ENCODE measurements at places on chromosomes 13 and 19.

DNA sequence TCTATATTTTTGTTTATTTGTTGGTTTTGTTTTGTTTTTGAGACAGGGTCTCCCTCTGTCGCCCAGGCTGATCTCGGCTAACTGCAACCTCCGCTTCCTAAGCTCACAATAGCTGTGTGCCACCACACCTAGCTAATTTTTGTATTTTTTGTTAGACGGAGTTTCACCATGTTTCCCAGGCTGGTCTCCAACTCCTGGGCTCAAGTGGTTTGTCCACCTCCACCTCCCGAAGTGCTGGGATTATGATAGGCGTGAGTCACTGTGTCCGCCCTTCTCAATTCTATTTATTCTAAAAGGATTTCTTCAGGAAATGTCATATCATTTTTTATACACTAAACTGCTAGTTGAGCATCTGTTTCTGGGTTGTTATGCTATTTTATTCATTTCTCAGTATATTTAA is 1206.0 kb downstream of the OLFM4 start:
- DNase-seq, result no peak

- DNase-seq, result no peak
Measured at GRCh38 chr19:49336482-49337266, 1.5 kb downstream of the CD37 start.

- no peak for DNase-seq
Measured at GRCh38 chr19:2239173-2239572, 2.5 kb downstream of the SF3A2 start.

DNA sequence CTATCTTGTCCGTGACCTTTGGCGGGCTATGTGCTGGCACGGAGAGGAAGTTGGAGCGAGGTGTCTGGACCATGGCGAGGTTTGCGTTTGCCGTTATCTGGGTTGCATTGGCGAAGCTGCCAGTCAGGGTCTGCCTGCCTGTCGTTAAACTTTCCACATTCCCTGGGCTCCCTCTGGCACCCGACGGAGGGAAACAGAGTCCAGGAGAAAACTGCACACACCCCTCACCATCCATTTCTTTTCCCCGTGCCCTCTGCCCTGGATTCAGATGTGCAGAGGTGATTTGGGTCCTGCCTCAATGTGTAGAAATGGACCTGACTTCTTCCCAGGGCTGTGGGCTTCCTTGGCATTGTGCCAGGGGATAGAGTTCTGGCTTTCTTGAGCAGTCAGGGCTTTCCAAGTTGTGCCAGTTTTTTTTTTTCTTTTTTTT is 142.4 kb downstream of the URI1 start:
- no peak for DNase-seq

DNA sequence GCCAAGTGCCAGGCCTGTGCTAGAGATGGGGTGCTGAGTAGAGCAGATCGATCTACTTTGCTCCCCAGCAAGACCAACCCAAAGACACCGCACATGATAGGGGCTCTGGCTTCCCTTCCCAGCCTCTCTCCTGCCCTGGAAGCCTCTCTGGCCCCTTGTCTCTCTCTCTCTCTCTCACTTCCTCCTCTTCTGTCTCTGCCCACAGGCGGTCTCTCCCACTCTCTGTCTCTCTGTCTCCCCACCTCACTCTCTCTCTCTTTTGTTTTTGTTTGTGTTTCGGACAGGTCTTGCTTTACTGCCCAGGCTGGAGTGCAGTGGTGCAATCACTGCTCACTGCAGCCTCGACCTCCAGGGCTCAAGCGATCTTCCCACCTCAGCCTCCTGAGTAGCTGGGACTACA is 1.3 kb downstream of the SELENOV start:
- DNase-seq, result no peak

GRCh38 chr19:45920458-45920857 is 5.9 kb upstream of the NANOS2 start:
- no peak for DNase-seq

DNA sequence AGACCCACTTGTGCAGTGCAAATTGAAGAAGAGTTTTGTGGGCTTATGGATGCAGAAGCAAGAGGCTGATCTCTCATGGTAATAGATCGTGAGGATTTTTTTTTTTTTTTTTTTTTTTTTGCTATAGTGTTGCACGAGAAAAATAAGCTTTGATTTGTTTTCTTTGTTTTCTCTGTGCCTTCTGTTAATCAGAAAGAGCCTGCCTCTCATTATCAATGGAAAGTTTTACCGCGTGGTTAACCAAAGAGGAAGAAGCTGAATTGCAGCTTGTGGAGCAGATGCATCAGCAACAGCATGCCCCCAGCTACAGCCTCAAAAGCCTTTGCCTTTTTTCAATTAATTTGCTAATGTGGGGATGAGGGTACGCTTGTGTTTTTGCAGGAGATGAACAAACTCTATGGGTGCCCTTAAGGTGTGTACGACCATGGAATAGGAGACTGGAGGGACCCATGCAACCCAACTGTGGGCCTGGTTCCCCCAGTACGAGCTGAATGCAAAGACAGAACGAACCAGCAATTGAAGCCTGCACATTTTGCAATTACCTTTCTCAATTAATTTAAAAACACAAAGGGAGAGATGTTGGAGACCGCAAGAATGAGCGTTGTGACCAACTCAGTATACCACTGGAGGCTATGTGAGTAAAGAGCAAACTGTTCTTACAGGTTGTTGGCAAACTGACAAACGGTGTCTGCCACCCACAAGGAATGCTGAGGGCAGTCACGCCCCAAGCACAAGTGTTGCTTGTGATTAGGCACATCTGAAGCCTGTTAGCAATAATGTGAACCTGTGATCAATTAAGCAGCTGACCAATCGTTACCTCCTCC is 58.6 kb upstream of the SPRY2 start:
- DNase-seq, result no peak
